ENCODE measurements at places on chromosomes 4 and X. TPM values are rescaled to one million over a fixed set of nuclear protein-coding genes. Genes with fewer than 3 reads are reported as not detected.

The GAGE12E gene
- total RNA-seq: not detected

- no peak for DNase-seq
These were observed 614.7 kb upstream of the EPHA5 start for GRCh38 chr4:66284991-66285451.

The GLRA3 gene
- not detected for total RNA-seq

- DNase-seq: no peak
These were observed 31.9 kb downstream of the APLN start for GRCh38 chrX:129622757-129623301.

The NPY5R gene
- total RNA-seq: not detected

GRCh38 chr4:83556006-83556707, 20.2 kb downstream of the GPAT3 start:
- DNase-seq: no peak
